DND-41 (cell line): ENCODE measurements at places on chromosomes 7 and 10.
A peak's percentile ranks its signal among the peaks of the same experiment; 100 is the strongest.

DNA sequence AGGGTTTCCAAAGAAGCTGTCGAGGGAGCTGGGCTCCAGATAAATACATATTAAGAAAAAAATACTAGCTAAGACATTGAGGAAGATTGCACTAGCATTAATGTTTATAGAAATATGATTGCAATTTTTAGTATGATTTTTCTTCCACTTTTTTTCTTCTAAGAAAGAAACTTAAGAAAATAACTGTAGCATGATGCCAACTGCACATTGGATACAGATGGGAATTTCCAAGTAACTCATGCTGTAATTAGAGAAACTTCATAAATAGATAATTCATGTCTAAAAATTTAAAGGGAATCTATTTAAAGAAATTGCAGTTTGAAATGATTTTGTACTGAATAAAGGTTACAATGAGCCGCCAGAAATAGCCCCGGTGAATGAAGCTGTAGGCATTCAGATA, 119.4 kb downstream of the POLR1F start:
- DNase-seq = no peak

- DNase-seq = peak; percentile 27
Observed at GRCh38 chr7:116249969-116250553, 39.7 kb downstream of the TES start.

- DNase-seq = no peak
Observed at GRCh38 chr10:61554925-61555324, 101.7 kb upstream of the TMEM26 start.

DNA sequence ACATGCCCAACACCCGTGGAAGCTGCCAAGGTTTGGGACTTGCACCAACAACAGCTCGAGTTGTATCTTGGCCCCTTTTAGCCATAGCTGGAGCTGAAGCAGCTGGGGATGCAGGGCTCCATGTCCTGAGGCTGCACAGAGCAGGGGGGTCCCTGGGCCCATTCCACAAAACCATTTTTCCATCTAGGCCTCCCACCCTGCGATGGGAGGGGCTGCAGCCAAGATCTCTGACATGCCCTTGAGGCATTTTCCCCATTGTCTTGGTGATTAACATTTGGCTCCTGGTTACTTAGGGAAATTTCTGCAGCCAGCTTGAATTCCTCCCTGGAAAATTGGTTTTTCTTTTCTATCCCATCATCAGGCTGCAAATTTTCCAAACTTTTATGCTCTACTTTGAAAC, 637.8 kb upstream of the VSTM2A start:
- no peak for DNase-seq

DNA sequence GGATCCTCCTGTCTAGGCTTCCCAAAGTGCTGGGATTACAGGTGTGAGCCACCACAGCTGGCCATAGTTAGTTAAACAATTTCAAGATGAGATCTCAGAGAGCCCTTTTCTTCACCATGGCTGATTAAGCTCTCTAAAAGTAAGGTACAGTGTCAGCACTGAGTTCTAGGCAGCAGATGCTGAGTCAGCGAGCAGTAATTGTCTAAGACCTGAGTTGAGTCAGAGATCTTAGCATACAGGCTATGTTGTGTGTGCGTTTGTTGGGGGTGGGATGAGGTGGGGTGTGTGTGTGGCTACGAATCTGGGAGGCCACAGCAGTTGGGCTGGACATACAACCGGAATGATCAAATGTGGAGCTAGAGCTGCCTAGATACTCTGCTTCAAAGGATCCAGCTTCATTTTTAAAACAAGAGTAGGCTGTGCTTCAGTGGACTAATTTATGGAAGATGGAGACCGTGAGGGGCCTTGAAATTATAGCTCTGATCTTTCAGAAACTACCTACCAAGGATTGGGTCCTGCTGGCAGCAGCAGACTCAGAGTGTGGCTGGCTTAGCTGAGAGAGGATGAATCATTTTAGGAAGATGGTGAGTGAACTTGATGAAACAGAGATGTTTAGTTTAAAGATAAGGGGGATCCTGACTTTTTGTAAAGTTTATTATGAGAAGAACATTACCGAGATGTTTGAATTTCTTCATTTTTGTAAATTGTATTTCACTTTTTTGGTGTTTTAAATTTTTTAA, 17.5 kb upstream of the MTPN start:
- no peak for DNase-seq

DNA sequence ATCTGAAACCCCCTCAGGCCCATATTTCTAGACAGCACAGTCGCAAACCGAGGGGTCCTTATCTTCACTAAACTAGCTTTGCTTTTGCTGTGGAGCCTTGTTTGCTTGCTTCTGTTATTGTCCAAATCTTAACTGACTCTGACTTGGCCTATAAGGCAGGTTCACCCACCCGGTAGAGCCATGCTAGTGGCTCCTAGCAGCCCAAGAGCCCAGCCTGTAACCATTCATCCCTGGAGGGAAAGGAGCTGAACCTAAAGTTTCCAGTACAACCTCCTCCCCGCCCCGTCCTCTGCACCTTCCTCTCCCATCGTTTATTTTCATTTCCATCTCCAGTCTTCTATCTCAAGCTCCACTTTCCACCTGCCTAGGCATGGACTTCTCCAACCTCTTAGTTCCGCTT, 345.7 kb downstream of the PTPRN2 start:
- DNase-seq = no peak

DNA sequence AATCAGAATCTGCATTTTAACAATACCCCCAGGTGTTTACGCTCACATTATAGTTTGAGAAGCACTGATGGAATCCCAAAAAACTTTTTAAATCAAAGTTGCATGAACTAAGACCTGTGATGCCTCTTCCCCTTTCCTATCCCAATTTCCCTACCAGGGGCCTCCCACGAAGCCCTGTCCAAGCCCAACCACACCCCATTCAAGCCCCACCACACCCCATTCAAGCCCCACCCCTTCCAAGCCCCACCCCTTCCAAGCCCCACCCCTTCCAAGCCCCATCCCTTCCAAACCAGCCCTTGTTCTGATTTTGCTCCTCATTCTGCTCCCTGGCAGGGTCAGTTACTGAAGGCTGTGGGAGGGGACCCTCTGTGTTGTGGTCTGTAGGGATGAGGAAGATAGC, 9.8 kb upstream of the AQP1 start:
- no peak for DNase-seq

- DNase-seq = no peak
Observed at GRCh38 chr10:49194212-49194920, 6.2 kb upstream of the TMEM273 start.

GRCh38 chr7:112069879-112070321, 136.3 kb downstream of the DOCK4 start:
- no peak for DNase-seq

GRCh38 chr7:30842542-30843451, 68.9 kb upstream of the AQP1 start:
- DNase-seq = no peak

DNA sequence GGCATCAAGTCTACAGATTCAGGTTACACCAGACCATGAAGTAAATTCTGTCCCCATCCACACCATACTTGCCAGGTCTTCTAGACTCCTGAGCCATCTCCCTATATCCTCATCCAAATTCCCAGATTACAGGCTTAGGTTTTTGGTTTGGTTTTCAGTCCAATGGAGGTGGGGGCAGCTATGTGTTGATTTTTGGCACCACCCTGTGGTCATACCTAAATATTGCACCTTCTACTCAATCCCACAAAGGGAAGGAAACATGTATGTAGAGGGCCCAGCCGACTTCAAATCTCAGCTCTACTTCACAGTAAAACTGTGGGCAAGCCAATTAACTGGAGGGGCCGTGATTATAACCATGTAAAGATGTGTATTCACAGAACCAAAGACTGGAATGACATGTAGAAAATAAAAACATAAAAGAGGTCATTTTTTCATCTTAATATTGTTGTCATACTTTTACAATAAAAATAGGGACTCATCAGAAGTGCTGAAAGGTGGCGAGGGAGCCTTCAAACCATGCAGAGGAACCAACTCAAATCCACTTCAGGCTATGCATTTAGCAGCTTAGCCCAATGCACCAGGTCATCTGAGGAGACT, 19.8 kb downstream of the ERCC6 start:
- DNase-seq = peak; percentile 53

DNA sequence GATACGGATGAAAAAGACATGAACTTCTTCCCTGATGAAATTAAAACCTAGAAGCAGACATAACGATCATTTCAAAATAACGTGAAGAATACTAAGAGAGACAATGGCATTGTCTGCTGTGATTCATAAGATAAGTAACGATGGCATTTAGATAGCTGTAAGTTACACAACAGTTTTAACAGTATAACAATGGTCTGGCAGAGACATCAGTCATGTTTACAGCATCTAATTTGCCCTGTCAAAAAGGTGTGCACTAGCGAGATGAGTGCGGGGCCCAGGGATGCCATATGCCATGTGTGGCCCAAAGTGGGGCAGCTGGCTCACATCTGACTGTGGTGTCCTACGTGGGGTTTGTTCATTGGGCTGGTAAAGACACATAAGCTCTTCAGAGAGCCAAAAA, 55.7 kb upstream of the RHEB start:
- DNase-seq = no peak

DNA sequence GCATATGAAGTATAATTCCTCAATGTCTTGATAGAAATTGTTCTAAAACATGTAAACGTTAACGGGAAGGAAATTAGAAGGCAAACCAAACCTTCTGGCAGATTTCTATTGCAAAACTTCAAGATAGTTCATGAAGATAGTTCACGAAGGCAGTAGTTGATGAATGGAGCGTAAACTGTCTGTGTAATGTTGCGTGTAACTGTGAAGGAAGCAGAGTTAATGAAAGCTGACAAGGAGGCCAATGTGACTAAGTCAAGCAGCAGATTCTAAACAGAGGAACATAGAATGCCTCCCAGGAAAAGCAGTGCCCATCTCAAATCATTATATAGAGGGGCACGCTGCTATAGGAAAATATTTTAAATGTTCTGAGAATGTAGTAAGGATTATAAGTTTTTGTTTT, 659.7 kb upstream of the IGFBP3 start:
- no peak for DNase-seq

DNA sequence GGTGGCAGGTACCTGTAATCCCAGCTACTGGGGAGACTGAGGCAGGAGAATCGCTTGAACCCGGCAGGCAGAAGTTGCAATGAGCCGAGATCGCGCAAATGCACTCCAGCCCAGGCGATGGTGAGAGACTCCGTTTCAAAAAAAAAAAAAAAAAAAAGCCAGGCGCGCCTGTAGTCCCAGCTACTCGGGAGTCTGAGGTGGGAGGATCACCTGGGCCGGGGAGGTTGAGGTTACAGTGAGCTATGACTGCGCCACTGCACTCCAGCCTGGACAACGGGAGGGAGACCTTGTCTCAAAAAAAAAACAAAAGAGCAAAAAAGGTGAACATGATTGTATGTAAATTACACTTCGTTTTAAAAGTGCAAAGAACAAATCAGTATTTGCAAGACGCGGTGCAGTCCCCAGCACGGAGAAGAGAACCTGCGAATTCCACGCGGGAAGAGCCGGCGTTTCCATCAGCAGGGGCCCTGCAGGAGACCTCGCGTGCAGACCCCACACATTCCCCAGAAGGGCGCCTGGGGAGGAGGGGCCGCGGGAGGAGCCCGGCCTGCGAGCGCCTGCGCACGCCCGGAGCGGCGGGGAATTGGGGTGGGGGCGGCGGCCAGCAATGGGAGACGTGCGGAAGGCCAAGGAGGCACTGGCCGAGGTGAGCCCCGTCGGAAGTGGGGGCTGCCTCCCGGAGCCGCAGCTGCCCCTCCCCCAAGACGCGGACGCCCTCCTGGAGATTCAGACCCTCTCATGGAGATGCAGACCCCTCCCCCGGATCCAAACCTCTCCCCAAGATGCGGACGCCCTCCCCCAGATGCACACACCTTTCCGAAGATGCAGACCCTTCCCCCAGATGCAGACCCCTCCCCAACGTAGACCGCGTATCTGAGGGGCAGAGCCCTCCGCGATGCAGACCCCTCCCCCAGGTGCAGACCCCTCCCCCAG, 16.7 kb upstream of the SUN1 start:
- no peak for DNase-seq
